ENCODE measurements at places on chromosomes 4 and X.

DNA sequence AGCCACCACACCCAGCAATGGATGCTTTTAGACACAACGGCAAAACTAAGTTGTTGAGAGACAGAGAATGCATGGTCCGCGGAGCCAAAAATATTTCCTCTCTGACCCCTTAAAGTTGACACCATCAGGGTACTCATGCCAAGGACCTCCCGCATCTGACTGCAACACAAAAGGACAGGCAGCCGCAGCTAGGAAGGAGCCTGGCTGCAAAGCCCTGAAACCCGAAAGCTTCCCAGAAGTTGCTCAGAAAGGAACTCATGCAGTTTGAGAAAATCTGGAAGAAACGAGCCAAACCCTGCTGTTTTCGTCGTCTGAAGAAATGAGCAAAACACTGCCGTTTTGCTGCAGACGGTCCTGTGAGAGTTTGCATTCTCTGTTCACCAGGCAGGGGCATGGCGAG lies 16.5 kb downstream of the DHRSX start:
- no peak for DNase-seq

- DNase-seq = no peak
Observed at GRCh38 chr4:16694173-16694883, 204.1 kb downstream of the LDB2 start.

DNA sequence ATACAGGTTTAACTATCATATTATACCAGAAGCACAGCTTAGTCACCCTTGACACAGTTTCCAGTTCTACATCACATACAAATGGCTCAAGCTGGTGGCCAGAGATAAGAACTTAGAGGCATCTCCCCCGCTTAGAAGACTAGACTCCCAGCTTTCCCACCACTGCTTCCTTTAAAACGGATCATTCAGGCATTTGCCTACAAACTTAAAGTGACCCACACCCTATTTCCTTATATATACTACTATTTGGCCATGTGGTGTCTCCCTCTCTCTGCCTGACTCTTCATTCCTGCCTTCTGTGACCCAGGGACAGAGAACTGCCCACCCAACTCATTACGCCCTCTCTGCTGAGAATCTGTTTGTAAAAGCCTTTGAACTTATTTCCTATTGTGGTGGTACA lies 781.2 kb upstream of the DIAPH2 start:
- no peak for DNase-seq

GRCh38 chrX:106950381-106950780 lies 30.2 kb downstream of the CLDN2 start:
- no peak for DNase-seq
